ENCODE measurements at places on chromosomes 5 and 9. TPM values are rescaled to one million over a fixed set of nuclear protein-coding genes. Genes with fewer than 3 reads are reported as not detected.

The EGFLAM gene
- not detected for total RNA-seq

The PDE4D gene
- 36.0 TPM for total RNA-seq

The SOX30 gene
- total RNA-seq, result not detected

The GLRA1 gene
- total RNA-seq, result not detected

The COL15A1 gene
- total RNA-seq, result 0.93 TPM

The ANKRD33B gene
- total RNA-seq, result 0.48 TPM

The AGTPBP1 gene
- 42.9 TPM for total RNA-seq

The CCL21 gene
- not detected for total RNA-seq

The PCDHB13 gene
- 0.69 TPM for total RNA-seq

- DNase-seq, result peak; percentile 72
These were observed 647 bp upstream of the MEGF9 start for GRCh38 chr9:120714846-120715388.

- DNase-seq, result no peak
These were observed 47.4 kb downstream of the HCN1 start for GRCh38 chr5:45648744-45649143.

DNA sequence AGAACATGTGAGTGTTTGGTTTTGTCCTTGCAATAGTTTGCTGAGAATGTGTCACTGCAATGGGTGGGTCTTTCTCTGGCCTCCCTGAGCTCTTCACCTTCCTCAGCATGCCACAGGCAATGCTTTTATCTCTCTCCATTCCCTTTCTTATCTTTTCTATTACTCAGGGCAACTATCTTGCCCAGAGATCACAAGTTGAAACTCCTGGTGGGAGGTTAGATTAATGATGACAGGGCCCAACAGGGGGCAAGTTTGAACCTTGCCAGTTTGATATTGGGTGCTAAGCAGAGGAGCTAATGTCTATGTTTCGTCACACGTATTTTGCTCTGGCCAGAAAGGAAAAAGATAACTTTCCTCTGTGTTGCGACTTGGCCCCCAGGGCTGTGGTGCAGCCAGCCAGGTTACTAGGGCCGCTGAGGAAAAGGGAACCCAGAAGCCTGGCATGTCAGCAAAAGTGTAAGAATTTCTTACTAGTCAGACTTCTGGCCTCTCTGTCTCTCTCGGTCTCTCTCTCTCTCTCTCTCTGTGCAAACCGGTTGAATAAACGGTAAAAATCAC lies 299.3 kb upstream of the POU5F2 start:
- DNase-seq, result no peak

- peak; percentile 36 for DNase-seq
These were observed 511.5 kb downstream of the FOXD4L5 start for GRCh38 chr9:64773491-64773931.

- DNase-seq, result no peak
These were observed 32.7 kb downstream of the FAM13B start for GRCh38 chr5:138000102-138000723.

DNA sequence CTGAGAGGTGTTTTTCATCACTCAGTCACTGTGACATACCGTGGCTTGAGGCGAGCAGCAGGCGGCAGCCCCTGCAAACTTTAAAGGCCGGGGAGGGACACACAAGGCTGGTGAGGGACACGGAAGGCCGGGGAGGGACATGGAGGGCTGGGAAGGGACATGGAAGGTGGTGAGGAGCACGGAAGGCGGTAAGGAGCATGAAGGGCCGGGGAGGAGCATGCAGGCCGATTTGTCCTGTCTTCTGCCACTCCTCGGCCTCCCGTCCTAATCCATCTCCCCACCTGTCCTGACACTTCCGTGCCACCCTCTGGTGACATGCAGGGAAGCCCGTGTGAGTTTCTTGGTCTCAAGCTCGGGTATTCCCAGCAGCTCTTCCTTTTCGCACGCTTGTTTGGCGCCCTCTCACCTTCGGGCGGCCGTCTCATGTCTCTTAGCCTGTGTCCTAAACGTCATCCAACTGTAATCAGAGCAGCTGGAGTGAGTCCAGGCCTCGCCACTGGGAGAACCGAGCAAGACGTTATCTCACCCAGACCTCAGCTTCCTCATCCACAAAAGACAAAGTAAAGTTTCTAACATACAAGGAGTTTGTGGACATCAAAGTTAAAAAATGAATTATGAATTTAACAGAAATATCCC lies 126.5 kb downstream of the MRPL36 start:
- DNase-seq, result no peak

DNA sequence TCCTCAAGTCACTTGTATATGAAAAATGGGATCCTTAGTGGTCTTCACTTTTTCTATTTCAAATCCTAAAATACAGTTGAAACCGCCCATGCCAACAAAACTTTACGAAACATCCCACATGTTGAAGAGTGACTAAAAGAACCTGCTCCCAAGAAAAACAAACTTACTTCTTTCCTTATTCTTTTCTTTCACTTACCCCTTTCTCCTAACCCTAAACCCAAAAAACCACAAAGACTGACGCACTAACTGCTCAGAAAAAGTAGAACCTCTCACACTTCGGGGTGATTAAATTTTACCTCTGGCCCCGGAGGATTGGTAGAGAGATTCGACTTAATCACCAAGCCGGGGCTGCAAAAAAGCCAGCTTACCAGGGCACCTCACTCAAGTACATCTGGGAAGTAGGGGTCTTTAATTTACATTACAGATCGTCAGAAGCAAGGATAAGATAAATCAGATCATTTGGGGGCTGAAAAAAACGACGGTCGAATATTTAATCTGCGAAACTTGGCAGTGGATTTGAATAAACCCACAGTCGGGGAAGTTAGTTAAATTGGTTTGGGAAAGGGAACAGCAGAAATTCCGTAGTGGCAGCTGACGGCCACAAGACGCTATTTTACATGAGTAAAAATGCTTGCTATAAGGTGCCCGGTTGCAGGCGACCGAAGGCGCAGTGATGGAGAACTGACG lies 1.3 kb downstream of the CDO1 start:
- DNase-seq, result no peak

DNA sequence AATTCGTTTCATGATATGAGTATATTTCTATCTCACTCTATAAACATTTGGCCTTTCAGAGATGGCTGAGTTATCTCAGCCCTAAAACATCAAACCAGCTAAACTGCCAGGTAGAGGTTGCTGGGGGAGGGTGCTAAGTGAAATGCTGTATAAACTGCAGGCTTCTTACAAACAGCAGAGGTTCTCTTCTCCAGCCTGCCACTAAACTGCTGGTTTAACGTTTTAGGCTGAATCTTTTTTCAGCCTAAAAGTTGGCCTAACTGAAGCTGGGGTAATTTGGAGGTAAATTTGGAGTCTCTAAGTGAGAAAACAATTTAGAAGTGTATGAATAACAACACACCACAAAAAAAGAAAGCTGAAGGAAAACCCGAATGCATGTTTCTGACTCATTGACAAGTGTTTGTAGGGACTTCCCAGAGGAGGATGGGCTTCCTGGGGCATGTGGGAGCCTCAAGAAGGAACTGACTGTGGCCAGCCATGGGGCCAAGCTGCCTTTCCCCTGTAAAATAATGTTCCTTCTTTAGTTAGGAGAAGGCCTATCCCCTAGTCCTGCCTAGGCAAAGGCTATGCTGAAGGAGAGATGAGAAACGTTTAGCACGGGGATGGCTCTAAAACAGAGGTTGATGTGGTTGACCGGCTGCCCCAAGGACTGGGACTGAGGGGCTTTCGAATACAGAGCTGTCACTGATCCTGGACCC lies 44.3 kb downstream of the SLC28A3 start:
- no peak for DNase-seq

DNA sequence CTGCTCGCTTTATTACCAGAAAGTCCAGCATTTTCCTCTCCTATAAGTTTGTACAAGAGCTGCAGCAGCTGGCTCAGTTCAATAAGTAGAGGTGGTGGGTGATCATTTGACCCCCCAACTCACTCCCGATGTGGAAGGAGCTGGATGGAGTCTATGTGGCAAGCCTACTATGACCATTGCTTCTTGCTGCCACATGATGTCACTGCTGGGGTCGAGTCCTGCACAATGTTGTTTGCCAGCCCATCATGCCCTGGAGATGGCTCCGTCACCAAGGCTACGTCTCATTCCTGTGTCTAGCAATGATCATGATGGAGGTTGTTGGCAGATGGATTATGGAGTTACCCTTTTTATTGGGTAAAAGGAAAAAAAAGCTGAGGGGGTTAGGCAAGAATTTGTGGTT lies 266.3 kb downstream of the PSAT1 start:
- no peak for DNase-seq

DNA sequence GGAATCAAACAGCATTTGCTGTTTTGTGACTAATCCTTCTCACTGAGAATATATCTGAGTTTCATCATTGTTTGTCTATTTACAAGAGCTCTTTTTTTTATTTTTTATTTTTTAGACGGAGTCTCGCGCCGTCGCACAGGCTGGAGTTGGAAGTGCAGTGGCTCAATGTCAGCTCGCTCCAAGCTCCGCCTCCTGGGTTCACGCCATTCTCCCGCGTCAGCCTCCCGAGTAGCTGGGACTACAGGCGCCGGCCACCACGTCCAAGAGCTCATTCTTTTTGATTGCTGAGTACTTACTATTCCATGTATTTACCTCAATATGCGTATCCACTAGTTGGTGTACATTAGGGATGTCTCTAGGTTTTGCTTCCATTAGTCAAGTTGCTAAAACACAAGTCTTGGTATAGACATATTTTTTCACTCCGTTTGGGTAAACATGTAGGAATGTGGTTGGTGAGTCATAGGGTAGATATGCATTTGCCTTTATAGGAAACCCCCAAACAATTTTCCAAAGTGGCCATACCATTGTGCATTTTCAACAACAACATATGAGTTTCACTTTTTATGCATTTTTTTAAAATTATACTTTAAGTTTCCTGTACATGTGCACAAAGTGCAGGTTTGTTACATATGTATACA lies 1005.0 kb upstream of the CDH10 start:
- DNase-seq, result no peak

DNA sequence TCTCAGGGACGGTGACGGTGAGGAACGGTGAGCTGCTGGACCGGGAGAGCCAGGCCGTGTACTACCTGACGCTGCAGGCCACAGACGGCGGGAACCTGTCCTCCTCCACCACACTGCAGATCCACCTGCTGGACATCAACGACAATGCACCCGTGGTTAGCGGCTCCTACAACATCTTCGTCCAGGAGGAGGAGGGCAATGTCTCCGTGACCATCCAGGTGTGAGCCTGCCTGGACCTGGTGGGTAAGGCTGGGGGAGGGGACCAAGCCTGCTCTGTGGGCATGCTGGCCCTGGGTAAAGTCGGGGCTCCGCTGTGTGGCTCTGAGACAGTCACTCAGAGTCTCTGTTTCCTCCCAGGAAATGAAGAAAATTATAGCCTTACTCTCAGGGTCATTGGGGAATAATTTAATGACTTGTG lies 29.3 kb downstream of the CDHR2 start:
- peak; percentile 81 for DNase-seq

- peak; percentile 46 for DNase-seq
These were observed 1.1 kb downstream of the GALNT10 start for GRCh38 chr5:154191467-154192261.

DNA sequence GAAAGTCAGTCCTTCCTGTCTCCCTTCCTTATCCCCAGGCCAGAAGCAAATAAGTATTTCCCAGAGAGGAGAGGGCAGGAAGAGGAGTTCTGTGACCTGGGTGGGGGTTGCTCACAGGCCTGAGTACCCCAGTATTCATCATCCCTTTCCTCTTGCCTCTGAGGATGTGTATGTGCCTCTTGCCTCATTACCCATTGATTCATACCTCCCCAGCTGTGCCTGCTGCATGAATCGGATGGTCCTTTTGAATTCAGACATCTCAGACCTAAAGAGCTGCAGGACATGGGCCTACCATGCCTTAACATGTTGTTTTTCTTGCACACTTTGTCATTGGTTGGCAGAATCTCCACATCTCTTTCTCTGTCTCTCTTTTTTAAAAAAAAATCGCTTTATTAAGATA lies 112.8 kb upstream of the SHB start:
- DNase-seq, result no peak

- no peak for DNase-seq
These were observed 286.4 kb downstream of the AOPEP start for GRCh38 chr9:95012902-95013301.

DNA sequence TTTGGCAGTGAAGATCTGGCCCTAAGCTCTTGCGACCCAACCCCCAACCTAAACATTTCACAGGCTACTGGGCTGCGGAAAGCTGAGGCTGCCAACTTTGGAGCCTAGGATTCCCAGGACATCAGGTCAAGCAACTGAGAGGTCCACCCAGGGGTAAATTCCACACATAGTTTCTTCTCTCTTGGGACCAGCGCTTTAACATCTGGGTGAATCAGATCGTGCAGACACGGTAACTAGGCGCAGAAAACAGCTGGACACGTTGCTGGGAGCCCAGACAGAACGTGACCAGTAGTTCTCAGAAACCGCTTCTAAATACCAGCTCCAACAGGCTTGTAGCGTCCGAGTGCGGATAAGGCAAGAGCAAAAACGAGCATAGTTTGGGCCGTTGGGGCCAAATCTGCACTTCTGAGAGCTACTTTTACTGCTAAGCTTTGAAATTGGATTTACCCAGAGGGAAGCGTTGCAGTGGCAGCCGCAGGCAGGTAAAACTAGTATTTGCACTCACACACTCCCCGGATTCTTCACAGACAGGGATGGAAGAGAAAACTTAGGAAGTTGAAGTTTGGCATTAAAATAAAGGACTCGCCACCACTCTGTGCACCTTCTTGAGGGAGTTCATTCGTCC lies 11.8 kb downstream of the ITGA1 start:
- peak; percentile 63 for DNase-seq

DNA sequence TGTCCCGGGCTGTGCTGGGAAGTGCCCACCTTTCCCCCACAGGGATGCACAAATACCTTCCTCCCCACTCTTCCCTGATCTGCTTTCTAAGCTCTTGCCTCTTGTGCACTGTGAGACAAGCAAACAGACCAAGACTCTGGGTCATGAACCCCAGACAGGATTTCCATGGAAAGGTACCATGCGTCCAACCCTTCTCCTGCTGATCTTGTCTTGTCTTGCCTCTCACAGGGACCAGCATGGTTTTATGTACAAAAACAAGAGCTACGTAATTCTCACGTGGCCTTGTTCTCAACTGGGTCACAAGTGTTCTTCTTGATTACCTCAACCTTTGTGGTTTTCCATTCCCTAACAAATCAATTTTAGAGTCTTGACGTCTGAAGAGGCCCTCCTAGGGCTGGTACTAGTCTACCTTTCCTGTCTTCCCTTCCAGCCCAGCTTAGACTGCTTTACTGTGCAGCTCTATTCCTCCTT lies 176.5 kb upstream of the MAP3K1 start:
- DNase-seq, result no peak

- DNase-seq, result no peak
These were observed 291.2 kb downstream of the TMEM167A start for GRCh38 chr5:82785882-82786509.

- no peak for DNase-seq
These were observed 80.8 kb downstream of the NTNG2 start for GRCh38 chr9:132242621-132243155.

- no peak for DNase-seq
These were observed 98.9 kb upstream of the TAF11L2 start for GRCh38 chr5:17398866-17399835.

GRCh38 chr9:13278368-13279246 lies 885 bp downstream of the MPDZ start:
- no peak for DNase-seq

All from Karpas-422 (cell line).